B cell (primary cell): ENCODE measurements at places on chromosomes 7 and 10.

GRCh38 chr7:96786998-96787395, 77.4 kb upstream of the SEM1 start:
- H3K4me1 ChIP-seq: no peaks in the 10 kb centered on the region
- no peak for DNase-seq
- no peaks in the 10 kb centered on the region for H3K36me3 ChIP-seq
- H3K4me3 ChIP-seq: no peak overlapping the region
- H3K27me3 ChIP-seq: no peaks in the 10 kb centered on the region

DNA sequence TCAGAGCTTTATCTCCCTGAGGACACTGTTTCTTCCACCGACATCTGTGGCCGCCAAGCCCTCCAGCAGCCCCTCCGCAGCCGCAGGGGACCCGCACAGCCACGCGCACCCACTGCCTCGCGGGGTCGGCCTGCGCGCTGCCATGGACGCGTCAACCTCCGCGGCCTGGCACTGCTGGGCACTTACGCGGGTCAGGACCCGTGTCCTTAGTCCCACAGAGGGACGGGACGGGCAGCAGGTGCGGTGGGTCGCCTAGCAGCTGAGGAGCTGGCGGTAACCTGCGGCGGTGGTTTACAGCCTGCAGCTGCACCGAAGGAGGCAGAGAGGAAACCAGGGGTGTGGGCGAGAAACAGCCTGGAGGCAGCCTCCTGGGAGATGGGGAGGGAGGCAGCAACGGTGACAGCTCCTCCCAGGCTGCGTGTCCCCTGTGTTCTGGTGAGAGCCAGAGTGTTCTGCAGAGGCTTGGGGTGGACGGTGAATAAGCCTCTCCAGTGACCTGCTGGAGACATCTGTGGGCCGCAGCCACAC, 61.3 kb downstream of the SEC61G start:
- no peaks in the 10 kb centered on the region for H3K4me1 ChIP-seq
- H3K27ac ChIP-seq: no peak overlapping the region
- no peak for DNase-seq
- H3K36me3 ChIP-seq: no peaks in the 10 kb centered on the region
- no peaks in the 10 kb centered on the region for H3K27me3 ChIP-seq
- no peak overlapping the region for H3K4me3 ChIP-seq

GRCh38 chr10:121753726-121754476, 155.7 kb upstream of the FGFR2 start:
- DNase-seq: no peak
- H3K27ac ChIP-seq: no peak overlapping the region
- no peaks in the 10 kb centered on the region for H3K27me3 ChIP-seq
- no peaks in the 10 kb centered on the region for H3K4me1 ChIP-seq
- no peak overlapping the region for H3K4me3 ChIP-seq

DNA sequence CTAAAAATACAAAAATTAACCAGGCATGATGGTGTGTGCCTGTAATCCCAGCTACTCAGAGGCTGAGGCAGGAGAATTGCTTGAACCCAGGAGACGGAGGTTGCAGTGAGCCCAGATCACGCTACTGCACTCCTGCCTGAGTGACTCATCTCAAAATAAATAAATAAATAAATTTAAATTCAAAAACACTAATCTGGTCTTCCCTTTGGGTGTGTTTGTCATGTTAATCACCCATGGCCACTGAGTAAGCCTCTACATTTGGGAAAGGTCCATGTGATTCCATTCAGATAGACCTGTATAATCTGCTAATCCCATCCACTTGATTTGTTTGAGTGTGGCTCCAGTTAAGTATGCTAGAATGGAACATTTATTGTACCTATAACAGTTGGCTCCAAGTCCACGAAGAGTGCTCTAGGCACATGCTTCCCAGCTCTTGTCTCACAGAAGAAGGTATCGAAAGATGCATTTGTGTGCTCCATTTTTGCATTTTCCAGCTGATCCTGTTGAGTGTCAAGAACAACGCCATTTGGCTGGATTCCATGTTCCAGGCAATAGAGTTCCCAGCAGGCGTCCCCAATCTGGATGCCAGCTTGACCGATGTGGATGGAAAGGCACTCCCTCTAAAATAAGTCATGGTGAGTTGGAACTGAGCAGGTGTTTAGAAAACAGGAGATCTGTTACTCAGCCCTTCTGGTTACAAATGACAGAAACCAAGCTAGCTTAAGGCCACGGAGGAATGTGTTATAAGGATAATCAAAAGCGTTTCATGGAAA, 4.0 kb downstream of the TUBAL3 start:
- H3K27me3 ChIP-seq: peaks cover 2% of the 10 kb centered on the region
- no peak overlapping the region for H3K4me3 ChIP-seq
- H3K4me1 ChIP-seq: no peaks in the 10 kb centered on the region
- H3K36me3 ChIP-seq: no peaks in the 10 kb centered on the region

DNA sequence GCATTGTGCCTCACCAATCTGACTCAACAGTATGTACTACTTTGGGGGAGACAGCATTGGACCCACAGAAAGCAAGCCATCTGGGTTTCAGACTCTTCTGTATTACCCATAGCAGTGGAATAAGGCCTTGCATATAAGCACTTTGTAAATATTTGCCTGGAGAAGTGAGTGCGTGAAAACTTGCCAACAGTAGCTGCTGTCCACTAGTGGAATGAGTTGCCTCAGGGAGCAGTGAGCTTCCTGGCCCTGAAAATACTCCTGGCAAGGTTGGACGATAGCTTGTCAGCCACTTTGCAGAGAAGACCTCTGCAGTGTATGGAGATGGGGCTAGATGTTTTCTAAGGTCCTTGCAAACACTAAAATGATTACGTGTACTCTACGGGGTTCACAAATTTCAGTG, 21.6 kb downstream of the GARS1 start:
- no peaks in the 10 kb centered on the region for H3K4me1 ChIP-seq
- H3K36me3 ChIP-seq: peaks cover 24% of the 10 kb centered on the region
- H3K4me3 ChIP-seq: no peak overlapping the region
- no peaks in the 10 kb centered on the region for H3K27me3 ChIP-seq

- H3K36me3 ChIP-seq: no peaks in the 10 kb centered on the region
- DNase-seq: no peak
- H3K4me1 ChIP-seq: no peaks in the 10 kb centered on the region
- no peak overlapping the region for H3K4me3 ChIP-seq
- H3K27me3 ChIP-seq: peaks cover 5% of the 10 kb centered on the region
Observed at GRCh38 chr7:133165001-133165400, 83.1 kb upstream of the CHCHD3 start.

DNA sequence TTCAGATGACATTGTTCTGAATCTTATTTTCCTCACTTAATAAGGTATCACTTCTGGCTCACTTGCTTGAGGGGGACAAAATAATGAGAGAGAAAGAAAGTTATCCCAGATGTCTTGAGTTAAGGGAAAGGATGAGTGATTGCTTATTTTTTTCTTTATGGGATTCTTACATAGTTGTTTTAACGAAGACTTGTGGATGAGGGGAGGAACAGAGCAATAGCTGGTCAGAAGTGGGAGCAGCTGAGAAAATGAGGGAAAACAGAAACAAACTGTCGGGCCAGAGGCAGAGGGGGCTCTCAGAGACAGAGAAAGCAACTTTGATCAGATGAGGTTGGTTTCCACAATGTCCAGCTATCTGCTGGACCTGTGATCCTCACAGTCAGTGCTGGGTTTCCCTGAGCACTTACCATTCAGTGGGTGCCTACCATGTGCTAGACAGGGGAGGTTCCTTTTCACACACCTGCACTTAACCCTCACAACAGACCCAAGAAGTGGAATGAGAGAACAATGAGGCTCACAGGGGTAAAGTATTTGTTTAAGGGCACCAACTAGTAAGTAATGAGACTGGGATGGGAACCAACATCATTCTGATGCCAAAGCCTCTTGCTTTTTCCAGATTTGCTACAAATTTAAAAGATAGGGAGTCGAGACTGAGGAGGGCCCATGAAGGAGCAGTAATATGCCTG, 64.2 kb downstream of the BICC1 start:
- no peak overlapping the region for H3K27ac ChIP-seq
- H3K36me3 ChIP-seq: no peaks in the 10 kb centered on the region
- H3K27me3 ChIP-seq: no peaks in the 10 kb centered on the region
